ENCODE measurements at places on chromosomes 11 and 22.

DNA sequence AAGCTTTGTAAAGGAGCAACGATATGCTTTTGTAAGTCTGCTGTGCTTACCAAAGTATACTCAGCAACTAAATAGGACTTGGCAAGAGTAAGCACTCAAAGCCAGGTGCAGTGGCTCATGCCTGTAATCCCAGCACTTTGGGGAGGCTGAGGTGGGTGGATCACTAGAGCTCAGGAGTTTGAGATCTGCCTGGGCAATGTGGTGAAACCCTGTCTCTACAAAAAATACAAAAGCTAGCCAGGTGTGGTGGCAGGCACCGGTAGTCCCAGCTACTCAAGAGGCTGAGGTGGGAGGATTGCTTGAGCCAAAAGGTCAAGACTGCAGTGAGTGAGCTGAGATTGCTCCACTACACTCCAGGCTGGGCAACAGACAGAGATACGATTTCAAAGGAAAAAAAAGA is 67.5 kb downstream of the PAK1 start:
- DNase-seq, result peak; percentile 54

DNA sequence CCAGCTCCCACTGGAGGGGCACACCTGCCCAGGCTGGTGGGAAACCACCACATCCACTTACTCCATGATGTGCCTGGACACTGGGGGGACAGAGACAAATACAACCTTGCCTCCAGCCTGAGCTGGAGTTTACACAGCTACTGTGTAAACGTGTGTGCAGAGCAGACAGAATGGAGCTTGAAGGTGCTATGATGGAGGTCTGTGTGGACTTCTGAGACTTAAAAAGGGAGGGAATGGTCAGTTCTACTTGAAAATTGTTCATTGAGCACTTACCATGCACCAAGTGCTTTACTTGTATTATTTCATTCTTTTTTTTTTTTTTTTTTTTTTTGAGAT is 11.2 kb downstream of the CDCA5 start:
- no peak for DNase-seq

DNA sequence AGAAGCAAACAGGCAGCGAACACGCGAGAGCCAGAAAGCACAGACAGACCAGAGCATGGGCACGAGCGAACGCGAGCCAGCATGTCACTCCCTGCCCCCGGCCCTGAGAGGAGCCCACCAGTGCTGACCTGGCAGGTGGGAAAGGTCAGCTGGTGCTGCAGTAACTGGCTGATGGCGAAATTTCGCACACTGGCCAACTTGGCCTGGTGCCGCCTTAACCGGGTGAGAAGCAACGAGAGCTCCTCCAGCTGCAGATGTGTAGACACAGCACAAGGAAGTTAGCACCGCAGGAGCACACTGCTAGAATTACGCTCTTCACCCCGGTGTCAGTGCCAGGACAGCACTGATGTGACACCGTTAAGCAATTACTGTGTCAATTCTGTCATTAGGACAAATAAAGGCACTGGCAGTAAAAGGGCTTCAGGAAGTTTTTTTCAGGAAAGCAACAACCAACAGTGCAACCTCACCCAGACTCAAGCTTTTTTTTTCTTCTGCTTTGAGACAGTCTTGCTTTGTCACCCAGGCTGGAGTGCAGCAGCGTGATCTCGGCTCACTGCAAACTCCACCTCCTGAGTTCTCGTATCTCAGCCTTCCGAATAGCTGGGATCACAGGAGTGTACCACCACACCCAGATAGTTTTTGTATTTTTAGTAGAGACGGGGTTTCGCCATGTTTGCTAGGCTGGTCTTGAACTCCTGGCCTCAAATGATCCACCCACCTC is 76.8 kb downstream of the C11orf58 start:
- peak; percentile 81 for DNase-seq

DNA sequence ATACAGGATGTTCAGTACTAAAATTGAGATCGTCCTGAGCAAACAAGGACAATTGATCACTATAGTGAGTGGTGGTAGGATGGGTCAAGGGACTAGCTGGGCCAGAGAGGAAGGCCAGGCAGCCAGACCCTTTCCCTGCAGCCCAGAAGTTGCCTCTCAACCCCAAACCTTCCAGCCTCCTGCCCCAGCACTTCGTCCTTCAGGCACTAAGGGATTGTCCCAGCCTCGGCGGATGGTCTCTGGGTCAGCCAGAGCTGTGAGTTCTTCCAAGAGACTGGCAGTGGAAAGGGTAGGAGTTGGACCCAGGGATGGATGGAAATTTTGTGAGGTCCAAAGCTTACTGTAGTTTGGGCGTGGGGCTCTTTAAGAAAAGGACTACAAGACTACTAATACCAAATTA is 3.6 kb upstream of the LMO1 start:
- DNase-seq, result no peak

- no peak for DNase-seq
These were observed 29.1 kb upstream of the PICALM start for GRCh38 chr11:86097980-86098379.

DNA sequence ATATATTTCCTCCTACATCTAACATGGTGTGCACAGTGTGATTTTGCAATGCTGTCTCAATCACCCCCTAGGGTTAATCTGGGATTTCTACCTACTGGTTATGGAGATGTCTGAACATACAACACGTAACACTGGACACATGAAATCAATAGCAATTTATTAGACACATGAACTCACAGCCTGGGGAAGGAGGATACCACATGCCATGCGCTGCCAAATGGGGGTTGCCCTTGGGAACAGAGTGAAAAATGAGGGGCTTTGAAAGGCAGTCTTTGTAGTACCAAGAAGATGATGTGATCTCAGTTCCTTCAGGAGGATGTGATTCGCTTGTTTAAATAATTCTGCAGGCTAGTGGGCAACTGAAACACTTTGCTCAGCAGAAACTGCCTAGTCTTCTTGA is 253.6 kb upstream of the LRRC4C start:
- DNase-seq, result no peak

DNA sequence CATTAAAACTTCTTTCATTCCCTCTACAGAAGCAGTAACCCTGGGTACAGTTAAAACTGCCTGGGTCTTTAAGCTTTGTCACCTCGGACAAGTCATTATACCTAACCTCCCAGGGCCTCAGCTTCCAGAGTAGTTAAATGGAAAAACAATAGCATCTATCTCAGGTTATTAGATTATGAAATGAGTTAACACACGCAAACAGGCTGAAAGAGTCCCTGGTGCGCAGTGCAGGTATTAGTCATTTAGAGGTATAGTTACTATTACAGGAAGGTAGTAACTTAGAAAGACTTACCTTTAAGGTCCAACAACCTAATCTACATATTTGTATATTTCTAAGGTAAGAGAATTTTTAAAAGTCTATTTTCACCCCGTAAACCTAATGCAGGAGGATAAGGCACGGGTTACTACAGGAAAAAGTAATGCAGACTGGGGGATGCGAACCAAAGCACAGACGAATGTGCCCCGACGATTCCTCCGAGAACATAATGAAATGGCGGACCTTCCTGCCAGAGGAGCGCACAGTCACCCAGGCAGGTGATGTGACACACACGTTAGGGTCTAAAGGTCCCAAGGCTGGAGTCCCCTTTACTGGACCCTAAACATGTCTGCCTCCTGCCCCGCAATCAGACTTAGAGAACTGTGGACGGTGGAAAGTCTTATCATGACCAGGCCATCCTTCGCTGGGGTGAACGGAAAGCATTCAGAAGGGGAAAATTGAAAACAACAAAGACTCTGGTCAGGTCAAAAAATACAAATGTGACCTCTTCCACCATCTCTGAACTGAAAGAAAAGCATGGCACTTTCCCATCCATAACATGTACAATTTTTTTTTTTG is 1.3 kb downstream of the NAP1L4 start:
- peak; percentile 55 for DNase-seq

DNA sequence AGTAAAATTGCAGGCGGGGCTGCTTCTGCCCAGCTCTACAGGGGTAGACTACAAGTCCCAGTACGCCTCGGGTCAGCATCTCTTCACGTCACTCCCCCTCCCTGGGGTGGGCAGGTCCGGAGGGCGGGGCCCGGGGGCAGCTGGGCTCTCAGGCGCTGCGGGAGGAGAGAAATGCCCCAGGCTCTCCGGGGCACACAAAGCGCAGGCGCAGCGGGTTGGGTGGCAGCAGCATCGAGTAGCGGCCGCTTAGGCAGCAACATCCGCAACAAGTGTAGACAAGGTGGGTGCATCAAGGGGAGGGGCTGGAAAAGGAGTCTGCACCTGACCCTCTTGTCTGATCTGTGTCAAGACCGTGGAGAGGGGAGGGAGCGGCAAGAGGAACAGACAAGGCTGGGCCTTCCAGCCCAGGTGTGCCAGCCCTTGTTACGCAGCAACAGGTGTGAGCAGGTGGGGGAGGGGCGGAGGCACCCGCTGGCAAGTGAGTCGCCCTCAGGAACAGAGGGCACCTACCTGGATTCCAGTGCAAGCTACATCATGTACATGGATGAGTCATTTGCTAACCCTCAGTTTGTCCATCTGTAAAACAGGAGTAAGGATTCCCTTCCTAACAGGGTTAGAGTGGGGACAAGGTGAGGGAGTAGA is 1.2 kb downstream of the PLEKHB1 start:
- peak; percentile 98 for DNase-seq

GRCh38 chr22:17079572-17079971 is 5.2 kb upstream of the IL17RA start:
- DNase-seq, result no peak

DNA sequence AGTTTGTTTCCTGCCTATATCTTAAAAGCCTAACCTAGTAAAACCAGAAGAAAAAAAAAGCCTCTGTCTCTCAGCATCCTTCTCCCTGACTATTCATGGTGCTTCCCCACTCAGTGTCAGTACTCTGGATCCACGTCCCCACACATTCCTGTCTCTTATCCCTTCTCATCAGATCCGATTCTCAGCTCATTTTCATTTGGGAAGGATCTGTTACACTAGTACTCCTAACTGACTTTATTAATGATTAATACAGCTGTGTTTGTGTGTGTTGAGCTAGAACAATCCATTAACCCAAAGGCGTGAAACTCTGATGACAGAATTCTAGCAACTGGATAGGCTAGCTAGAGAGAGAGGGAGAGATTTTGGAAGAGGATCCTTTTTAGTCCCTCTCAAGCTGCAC is 1.5 kb downstream of the PRRG4 start:
- no peak for DNase-seq

DNA sequence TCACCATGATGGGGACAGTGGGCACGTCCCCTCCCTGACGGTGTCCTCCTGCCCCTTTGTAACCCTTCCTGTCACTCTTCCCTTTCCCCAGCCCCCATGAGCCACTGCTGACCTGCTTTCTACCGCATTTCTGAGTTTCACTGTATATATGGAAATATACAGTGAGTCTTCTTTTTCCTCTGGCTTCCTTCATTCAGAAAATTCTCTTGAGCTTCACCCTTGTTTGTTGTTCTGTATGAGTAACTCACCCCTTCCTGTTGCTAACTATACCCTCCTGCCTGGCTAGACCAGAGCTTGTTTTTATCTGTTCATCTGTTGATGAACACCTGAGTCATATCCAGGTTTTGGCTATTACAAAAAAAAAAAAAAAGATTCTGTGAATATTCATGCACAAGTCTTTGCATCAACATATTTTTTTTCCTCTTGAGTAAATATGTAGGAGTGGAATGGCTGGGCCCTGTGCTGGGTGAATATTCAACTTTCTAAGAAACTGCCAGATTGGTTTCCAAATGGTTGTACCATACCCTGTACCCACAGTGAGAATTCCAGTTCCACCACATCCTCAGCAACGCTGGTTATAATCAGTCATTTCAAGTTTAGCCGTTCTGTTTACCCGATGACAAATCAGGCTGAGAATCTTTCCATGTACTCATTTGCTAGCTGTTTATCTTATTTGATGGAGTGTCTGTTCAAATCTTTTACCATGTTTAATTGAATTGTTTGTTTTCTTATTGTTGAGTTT is 62.0 kb downstream of the IGF2 start:
- DNase-seq, result peak; percentile 69

- peak; percentile 15 for DNase-seq
These were observed 29.1 kb downstream of the ST3GAL4 start for GRCh38 chr11:126384449-126385070.

DNA sequence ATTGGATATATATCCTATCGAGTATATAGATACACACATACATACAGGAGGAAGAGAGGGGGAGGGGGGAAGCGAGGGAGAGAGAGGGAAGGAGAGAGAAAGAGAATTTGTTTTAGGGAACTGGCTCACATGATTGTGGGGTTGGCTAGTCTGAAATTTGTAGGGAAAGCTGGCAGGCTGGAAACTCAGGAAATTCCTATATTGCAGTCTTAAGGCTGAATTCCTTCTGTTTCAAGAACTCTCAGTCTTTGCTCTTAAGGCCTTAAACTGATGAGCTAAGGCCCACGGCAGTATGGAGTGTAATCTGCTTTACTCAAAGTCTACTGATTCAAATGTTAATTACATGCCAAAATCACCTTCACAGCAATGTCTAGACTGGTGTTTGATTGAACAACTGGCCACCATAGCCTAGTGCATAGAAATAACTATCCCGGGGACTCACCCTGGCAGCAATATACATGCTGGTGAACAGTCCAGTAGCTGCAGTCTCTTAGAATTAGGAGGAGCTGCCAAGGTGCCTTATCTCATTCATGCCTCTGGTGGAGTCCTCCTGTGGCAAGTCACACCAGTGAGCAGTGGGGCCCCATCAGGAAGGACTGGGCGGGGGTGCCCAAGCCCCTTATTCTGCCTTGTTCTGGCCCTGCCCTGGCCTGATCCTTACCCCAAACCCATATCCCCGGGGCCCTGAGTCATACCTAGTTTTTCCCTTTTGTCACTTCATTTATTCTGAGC is 59.7 kb upstream of the AMPD3 start:
- no peak for DNase-seq

- no peak for DNase-seq
These were observed 30.7 kb upstream of the MUC5AC start for GRCh38 chr11:1126935-1127663.

- no peak for DNase-seq
These were observed 52.0 kb upstream of the SPATA19 start for GRCh38 chr11:133897331-133897650.

Measured in NCI-H69 (cell line).